Stimulated activated CD4-positive, alpha-beta T cell treated with anti-CD3 and anti-CD28 coated beads, TNF-alpha, amount 100 ng/mL, for 1 hour (primary cell): ENCODE measurements at places on chromosomes 5 and 9.

DNA sequence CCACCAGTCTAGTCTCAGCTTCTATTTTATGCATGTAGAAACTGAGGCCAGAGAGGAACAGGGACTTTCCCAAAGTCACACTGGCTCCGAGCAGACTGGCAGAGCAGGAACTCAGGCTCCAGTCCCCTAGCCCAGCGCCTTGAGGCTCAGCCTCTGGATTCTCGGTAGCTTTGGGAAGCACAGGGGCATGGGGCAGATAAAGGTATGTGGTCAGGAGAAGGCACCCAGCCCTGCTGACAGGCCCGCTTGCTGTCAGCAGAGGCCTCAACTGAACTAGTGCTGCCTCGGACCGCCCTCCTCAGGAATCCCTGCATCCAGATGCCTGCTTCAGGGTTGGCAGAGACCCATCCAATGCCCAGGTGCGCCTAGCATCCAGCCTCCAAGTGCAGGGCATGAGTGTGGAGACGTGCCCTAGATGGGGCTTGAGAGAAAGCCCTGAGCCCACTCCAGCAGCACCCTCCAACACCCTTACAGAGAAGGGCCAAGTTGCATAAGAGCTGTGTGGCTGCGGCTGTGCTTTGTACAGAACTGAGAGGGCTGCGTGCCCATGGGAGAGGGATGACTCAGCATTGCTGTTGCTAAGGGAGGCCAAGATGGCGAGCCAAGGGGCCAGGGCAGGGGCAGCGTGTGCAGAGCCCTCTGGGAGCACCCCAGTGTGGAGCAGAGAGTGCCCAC, 168.6 kb downstream of the MACROH2A1 start:
- no peak for DNase-seq

DNA sequence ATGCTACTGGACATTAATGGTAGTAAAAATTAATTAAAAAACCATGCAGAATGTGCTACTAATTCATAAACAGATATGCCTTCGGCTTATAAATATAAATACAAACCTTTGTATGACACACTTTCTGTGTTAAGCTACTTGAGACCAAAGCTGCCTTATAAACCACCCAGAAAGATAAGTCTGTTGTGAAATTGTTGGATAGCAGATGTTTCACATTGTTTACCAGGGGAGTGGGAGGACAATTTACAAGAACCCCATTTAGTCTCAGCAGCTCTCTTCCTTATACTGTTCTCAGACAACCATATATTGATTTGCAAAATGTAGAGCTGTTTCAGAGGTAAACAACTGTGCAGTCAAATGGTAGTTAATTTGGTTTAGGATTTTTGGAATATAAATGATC, 524.4 kb downstream of the PRR16 start:
- no peak for DNase-seq

DNA sequence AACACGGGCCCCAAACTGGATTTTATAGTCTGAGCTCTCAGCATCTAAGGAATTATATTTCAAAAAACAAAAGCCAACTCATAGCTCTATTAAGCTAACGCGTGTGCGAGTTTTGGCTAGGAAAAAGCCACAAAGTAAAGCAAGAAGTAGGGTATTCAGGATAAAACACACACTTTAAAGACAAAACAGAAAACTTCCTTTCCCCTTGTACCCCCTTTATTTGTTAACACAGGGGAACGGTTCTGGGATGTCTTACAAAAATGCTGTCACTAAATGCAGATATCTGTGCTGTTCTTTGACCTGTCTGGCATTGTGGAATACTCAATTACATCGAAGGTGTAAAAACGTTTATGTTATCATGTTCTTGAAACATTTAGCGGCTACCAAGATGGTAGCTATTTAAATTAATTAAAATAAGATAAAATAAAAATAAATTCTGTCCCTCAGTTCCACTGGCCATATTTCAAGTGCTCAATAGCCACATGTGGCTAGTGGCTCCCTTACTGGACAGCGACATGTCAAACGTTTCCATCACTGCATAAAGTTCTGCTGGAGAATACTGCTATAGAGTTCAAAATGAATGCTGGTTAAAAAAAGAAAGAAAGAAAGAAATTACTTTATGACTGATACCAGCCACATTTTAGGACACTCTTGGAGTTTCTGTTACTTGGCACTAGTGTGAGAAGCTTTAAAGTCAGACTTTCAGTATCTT, 7.2 kb upstream of the MEF2C start:
- no peak for DNase-seq

DNA sequence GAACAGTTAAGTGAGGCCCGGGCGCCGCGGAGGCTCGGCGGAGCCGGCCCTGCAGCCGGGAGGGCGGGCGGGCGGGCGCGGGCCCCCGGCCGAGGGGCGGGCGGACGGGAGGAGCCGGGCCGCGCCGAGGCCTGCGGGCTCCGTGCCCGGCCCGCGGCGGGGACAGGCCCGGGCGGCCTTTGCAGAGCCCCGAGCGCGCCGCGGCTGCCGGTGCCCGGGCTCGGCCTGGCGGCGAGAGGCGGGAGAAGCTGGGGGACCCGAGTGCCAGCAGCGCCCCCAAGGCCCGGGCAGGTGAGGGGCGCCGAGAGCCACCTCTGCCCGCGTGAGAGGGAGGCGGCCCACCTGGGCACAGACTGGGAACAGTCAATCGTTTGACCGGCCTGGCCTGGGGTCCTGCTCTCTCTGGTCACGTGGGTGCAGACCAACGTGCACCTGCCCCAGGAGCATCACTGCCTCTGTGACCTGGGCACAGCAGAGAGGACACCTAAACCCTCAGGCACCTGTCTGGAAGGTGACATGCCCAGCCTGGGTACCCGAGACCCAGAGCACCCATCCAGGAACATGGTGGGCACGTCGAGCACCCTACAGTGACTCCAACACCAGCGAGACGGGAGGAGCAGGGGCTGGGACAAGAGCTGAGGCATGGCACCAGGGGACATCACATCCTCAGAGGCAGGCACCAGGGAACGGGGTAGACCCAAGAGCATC, 531 bp downstream of the MVB12B start:
- DNase-seq = no peak

DNA sequence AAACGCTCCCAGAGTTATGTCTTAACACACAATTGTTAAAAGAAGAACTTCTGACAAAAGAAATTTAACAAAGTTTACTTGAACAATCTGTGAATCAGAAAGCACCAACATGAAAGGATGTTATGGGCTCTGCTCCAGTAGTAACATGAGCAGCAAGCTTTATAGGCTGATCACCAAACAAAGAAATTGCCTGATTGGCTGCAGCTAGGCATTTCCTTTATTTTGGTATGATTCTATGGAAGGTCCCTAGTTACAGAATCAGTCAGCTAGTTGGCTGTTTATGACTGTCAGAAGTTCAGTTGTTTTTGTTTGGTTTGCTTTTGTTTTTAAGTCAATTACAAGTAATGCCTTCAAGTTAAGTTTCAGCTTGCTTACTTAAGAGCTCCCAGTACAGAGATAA, 102.4 kb upstream of the SMC2 start:
- no peak for DNase-seq

DNA sequence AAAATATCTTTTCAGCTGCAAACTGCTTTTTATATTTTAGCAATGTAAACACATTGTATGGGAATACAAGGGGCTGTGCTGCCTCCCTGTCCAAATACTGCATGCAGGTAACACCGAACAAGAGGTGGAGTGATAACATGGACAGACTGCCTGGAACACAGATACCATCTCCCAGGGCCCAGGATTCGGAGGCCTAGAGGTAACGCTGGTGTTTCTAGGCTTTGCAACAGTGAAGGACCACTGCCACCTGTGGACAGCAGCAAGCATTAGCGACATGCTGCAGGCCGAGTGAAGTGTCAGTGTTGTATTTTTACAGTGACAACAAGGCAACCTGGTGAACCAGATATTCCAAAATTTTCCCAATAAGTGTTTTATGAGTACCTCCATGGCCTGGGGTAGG, 379.1 kb downstream of the DMRT2 start:
- no peak for DNase-seq

- DNase-seq = no peak
Observed at GRCh38 chr5:154461531-154461930, 15.7 kb downstream of the SAP30L start.
